Stromal cell of bone marrow (primary cell): ENCODE measurements at places on chromosomes 6 and 20.

DNA sequence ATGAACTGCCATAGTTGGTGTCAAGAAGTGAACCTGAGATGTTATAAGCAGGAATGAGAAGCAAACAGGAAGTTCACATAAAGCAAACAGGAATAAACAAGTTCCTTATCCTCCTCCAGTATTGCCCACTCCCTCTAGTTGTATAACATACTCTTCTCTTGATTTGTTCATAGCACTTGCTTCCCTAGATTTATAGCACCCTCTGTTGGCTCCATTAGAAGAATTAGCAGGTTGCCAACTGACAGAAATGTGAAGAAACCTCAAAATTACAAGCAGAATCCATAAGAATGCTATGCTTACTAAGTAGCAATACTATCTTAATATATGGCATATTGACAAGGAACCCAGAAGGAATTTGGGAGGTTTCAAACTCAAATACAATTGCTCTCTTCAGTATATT is 195.4 kb downstream of the TBX18 start:
- DNase-seq: no peak

DNA sequence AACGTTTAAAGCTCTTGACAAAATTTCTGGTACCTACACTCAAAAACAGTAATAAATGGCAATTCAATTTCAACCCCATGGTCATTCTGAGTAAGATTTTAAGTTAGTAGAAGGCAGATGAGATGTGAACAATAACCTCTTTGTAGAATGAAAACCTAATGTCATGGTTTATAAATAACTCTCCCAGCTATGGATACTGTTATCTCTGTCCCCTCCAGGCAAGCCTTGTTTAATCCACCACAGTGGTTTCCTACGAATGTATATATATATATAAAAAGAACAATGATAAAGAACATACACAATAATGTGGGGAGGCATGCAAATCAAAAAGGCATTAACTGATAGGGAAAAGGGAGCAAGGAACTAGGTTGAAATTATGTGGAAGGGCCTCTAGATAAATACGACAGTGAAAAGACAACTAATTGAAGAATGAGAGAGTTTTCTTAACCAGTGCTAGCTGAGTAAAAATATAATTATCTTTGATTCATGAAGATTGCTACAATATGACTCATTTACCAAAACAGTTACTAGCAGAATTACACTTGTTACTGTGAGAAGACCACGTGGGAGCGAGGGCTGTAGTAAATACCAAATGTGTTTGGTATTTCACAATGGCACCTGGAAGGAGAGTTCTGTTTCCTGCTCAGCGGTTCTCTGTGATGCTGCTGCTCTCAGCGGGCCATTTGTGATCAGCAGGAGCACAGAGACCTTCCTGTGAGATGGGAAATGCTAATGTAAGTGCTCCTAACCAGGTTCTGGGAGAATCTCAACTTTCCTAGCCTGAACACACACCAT is 173.7 kb downstream of the MBOAT1 start:
- DNase-seq: peak; percentile 2

- no peak for DNase-seq
These were observed 437.8 kb upstream of the HSF2 start for GRCh38 chr6:121961619-121962125.

DNA sequence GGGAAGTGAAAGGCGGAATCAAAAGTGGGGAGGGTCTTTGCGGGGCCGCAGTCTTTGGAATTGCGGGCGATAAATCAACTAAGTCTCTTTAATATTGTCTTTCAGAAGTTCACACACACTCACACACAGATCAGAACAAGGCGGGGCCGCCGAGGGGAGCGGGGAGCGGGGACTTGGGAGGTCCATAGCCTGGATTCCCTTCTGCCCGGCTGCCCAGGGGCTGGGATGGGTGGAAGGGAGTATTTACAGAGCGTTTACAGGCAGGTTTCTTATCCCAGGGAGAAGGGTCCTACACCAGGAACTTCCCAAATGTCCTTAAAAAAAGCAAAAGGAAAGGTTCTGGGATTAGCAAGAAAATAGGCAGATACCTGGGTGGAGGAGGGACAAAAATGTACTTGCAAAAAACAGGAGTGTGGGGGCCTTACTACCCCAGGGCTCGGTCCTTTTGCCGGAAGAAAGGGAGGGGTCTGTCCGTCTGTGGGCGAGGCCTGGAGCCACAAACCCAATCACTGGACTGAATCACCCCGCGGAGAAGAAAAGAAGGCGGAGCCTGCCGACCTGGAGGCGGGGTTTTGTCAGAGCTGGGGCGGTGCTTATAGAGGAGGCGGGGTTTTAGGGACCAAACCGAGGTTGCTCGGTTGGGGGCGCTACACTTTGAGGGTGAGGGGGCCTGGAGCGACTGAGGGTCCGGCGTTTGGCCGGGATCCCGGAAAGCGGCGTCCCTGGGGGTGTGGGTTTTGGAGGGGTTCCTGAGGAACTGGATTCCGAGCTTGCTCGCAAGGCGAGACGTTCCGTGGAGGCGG is 3.2 kb downstream of the PRRT1 start:
- DNase-seq: no peak

DNA sequence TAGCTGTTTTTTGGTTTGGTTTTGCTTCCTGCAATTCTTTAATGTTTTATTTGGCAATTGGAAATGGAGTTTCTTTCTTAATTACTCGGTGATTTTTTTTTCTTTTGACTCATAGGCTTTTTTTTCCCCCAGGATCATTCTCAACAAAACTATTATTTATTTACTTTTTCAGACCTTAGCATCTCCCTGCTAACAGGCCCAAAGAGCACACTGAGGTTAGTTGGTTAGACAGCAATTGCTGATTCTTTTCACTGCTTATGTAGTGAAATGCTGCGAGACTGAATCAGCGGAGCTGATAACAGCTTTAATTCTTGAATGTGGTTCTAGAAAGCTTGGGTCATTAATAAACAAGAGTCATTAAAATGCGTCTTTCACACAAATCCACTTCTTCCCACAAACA is 79.1 kb upstream of the ZFP64 start:
- DNase-seq: no peak

DNA sequence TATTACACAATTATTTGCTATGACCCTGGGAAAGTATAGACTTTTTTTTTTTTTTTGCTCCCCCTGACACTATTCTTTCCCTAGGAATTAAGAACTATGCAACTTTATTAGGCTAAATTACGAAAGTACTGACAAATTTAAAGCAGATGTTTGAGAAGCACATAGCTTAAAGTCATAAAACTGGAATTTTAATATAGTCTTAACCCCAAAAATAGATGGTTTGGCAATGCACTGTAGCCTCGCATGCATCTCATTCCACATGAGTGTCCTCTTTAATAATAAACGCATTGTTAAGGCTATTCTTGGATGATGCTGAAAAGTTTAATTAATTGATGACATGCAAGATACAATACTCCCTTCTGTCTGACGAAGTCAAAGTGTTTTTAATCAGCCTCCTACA is 49.3 kb downstream of the TBC1D7 start:
- DNase-seq: peak; percentile 3

DNA sequence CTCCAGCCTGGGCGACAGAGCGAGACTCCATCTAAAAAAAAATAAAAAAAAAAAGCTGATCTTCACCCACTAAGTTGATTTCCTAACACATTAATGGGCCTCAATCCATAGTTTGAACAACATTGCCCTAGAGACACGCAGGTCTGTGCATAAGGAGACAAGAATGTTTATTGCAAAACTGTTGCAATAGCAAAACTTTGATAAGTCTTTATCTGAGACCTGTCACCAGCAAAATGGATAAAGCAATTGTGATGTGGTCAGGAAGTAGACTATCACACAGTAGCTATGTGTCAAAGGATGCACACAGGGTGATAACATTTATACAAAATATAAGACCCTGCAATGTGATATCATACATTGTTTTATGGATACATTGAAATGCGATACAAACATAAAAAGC is 4.2 kb upstream of the ITPR3 start:
- DNase-seq: no peak

GRCh38 chr20:53079828-53080686 is 107.9 kb downstream of the TSHZ2 start:
- no peak for DNase-seq

DNA sequence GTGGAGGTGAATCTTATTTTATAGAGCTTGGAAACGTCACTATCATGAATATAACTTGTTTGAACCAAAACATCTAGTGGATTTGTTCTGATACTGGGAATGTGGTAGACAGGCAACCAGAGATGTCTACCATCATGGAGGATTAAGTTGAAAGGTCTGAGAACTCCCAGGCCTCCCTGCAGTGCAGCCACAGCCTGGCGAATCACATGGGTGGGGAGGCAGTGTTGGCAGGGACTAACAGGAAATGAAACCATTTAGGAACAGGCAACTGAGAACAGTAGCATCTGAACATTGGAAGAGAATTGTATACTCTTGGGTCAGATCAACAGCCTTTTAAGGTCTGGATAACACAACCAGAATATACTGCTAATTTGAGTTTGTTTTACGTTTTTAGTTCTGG is 22.3 kb upstream of the CEP162 start:
- DNase-seq: no peak

DNA sequence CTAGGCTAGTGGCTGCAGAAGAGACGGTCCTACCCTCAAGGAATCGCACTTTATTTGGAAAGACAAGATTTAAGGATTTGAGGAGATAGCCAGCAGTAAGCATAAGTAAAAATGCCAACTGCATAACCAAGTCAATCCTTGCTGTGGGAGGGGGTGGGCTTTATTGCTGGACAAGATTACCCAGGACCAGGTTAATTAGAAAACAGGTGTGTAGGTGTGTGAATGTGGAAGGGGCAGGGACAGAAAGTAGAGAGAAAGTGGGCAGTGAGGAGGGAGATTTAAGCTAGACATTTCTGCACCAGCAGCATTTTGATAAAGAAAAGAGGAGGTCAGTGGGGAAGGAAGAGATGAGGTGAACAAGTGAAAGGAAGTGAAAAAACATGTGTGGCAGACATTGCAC is 89.7 kb upstream of the OGFRL1 start:
- no peak for DNase-seq

GRCh38 chr6:37537548-37537947 is 37.9 kb upstream of the CCDC167 start:
- no peak for DNase-seq

DNA sequence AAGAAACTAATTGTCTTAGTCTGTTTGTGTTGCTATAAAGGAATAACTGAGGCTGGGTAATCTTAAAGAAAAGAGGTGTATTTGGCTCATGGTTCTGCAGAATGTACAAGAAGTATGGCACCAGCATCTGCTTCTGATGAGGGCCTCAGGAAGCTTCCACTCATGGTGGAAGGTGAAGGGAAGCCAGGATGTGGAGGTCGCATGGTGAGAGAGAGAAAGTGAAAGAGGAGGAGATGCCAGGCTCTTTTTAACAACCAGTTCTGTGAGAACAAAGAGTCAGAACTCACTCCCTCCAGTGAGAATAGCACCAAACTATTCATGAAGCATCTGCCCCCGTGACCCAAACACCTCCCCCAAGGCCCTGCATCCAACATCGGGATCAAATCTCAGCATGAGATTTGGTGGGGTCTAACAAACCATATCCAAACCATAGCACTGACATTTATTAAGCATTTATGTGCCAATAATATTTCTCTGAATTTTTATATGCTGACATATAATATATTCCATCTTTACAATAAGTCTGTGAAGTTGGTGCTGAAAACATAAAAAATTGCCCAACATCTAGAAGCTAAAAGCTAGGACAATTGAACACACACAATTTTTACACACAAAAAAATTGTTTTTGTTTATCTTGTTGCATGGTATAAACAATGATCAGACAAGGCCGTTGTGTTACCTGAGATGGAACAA is 29.2 kb upstream of the BTN3A2 start:
- DNase-seq: no peak

DNA sequence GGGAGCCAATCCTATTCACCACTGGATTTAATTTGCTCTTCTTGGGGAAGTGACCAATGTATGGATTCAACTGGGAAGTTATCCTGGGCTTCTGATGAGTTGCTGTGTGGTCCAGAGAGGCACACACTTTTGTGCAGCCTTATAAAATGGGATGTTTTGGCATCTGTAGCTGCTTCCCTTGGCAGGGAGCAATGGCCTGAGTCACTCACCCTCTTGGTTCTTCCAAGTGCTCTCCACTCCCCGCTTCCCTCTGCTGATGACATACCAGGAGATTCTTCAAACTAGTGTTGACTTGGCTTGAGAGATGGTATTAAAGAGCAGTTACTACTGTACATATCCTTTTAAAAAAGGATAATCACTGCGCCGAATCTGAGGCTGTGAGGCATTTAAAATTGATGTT is 105.8 kb downstream of the JARID2 start:
- peak; percentile 91 for DNase-seq

GRCh38 chr6:139308936-139309603 is 17.3 kb upstream of the TXLNB start:
- peak; percentile 89 for DNase-seq

- peak; percentile 14 for DNase-seq
These were observed 512.9 kb downstream of the UTRN start for GRCh38 chr6:144797881-144798589.

DNA sequence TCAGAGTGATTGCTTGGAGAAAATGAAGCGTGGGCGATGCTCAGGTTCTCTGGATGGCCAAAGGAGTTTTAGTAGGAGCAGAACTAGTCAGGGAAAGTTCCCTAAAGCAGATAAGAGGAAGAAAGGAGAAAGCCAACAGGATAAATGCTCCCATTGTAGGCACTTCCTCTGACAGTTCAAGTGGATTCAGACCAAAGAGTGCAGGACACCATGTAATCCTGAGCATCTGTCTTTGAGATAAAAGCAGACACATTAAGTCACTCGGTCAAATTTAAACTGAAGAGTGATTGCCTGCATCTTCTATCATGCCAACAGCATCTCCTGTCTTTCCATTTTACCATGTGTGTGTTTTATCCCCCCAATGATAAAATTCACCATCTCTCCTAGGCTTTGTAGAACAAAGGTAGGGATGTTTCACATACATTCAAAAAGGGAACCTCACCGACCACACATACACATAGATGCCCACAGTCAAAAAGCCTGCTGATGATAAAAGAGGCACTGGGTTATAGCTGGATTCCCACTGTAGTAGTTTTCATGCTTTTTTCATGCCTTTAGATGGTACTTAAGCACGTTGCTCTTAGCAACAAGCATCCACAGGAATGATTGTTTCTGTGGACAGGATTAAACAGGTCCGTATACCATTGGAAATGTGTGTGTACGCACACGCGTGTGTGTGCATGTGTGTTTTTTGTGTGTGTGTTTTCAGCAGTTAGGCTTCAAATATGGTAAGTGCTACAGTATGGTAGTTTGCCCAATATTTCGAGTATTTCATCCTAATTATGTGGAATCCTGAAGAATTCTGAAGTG is 7.0 kb downstream of the GRIK2 start:
- no peak for DNase-seq

GRCh38 chr20:16485401-16485800 is 87.8 kb downstream of the KIF16B start:
- DNase-seq: no peak

DNA sequence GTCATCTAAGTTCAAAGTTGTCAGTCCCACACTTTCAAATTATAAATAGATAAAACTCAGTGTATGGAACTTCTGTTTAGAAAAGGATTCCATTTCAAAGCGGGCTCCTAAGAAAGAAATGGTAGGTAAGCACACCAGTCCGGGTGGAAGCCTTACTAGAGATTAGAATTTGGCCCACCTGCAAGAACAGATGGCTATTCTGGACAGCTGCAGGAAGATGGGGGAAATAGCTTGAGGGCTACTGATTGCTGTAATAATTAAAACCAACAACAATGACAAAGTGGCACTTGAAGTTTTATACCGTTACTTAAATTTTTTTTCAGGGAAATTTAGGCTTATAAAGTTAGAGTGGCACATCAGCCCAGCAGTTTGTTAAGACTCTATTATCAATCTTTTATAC is 83.3 kb downstream of the HIVEP2 start:
- no peak for DNase-seq
